ENCODE measurements at places on chromosomes 2 and 18.

- no peak for ATAC-seq
Measured at GRCh38 chr2:10599089-10599488, 90.7 kb downstream of the NOL10 start.

DNA sequence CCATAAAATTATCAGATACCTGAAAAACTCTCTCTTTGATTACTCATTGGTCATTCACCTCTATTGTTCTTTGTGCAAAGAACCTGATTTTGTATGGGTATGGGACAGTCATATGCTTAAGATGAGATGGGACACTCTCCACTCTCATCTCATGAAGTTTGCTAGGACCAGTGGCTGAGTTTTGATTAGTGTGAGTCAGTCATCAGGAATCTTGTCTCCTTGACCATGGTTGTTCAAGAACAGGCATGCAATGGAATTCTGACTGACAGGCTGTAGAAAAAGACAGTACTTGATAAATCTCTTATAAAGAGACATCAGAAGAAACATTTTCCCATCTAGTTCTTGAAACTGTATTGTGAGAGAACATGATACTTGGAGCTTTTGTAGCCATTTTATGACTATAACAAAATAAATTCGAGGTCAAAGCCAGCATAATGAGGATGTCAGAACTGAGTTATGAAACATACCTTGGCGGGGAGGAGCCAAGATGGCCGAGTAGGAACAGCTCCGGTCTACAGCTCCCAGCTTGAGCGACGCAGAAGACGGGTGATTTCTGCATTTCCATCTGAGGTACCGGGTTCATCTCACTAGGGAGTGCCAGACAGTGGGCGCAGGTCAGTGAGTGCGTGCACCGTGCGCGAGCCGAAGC is 367.0 kb downstream of the NR4A2 start:
- ATAC-seq: no peak

DNA sequence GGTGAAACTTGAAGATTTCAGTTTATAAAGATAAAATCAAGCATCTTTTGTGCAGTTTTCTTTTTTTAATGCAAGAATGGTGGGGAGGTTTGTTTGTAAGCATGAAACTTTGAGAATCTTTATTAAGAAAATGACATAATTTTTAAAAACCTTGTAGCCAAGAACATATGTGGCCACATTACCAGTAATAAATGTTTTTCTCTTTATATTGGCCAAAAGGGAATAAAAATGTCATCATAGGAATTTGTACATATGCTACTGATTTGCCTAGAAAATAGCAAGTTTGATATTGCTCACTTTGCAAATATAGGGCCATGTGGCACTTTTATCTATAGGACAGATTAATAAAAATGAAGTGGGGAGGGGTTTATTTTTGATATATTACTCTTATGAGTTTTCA is 25.6 kb downstream of the METTL21A start:
- ATAC-seq: no peak

GRCh38 chr2:134590679-134591078 is 128.1 kb downstream of the TMEM163 start:
- no peak for ATAC-seq

Measured in esophagus mucosa (tissue), 1 donor.